Activated T-cell treated with anti-CD3 and anti-CD28 coated beads for 4 hours (primary cell): ENCODE measurements at places on chromosomes 1 and 21.

- no peak for DNase-seq
These were observed 148.6 kb downstream of the NCAM2 start for GRCh38 chr21:21146587-21147373.

DNA sequence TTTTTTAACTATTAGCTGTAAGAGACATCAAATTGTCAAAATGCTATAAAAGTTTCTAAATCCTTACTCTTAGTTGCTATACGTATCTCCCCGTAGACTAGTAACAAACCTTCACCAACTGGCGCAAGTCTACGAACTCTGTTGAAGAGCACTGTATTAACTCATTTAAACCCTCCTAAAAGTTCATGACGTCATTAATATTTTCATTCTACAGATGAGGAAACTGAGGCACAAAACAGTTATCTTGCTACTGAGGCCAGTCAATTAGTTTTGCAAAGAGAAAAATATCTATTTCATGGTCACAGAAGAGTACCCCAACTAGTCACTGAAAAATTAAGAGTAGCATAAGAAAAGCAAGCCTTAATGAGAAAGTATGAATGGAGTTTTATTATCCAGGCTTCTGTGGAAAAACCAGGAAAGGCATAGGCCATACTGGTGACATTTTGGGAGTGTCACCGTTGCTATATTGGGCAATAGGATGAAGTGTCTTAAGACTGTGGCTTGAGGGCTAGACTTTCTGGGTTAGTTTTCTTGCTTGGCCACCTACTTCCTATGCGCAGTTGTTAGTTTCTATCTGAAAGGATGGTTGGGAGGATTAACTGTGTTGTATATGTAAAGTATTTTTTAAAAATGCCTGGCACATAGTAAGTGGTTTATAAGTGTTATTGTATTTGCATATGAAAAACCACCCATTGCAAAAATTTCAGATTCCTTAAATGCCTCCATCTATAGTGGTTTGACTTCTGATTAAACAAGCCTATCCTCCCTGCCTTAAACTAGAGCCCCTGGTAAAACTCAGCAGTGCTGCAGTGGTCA is 52.4 kb upstream of the SYT14 start:
- no peak for DNase-seq

DNA sequence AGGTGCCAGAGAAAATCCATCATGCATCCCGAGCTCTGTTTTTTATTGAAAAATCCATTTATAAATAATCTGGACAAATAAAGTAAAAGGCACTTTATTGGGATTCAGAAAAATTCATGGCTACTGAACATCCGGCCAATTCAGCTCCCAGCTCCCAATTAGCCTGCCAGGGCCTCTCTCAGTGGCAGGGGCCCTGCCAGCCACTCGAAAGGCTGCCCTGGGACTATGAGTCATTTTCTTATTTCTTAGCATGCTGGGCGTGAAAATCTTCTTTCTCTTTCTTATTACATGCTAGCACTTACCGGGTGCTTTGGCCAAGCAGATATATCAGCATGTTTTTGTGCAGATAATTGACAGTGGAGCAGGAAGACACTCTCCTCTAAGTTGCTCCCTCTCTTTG is 283.3 kb downstream of the CAMTA1 start:
- no peak for DNase-seq

- DNase-seq = no peak
These were observed 51.6 kb downstream of the SLC30A10 start for GRCh38 chr1:219876798-219877209.

- DNase-seq = no peak
These were observed 313.1 kb upstream of the DAB1 start for GRCh38 chr1:57736940-57737339.

- no peak for DNase-seq
These were observed 47.5 kb downstream of the MRPL39 start for GRCh38 chr21:25559746-25560145.

DNA sequence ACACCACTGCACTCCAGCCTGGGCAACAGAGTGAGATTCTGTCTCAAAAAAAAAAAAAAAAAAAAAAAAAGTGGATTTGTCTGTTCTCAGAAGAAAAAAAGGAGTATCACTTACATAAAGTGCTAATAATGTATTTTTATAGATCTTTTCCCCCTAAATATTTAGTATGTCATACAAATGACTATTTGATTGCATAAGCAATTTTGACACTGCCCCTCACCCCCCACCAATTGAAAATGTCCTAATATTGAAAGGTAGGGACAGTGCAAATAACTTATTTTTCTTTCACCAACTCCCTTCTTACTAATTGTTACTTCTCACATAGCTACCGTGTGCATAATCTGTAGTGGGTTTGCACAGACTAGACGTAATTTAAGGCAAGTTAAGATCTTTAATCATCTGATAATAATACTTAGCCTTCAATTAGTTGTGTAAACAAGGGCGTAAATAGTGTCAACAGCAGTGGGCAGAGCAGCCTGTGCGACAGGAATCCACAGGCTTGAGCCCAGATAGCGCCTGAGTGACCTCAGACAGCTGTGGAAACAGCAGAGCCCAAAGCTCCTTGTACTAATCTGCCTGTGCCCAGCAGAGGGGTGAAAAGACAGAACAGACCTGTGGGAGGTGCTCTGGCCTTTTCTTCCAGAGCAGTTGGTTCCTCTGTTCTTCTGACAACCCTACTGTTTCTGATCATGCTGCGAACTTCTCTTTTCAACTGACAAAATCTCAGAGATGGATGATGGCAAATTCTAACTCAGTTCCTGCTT is 4.5 kb upstream of the IER5 start:
- no peak for DNase-seq

DNA sequence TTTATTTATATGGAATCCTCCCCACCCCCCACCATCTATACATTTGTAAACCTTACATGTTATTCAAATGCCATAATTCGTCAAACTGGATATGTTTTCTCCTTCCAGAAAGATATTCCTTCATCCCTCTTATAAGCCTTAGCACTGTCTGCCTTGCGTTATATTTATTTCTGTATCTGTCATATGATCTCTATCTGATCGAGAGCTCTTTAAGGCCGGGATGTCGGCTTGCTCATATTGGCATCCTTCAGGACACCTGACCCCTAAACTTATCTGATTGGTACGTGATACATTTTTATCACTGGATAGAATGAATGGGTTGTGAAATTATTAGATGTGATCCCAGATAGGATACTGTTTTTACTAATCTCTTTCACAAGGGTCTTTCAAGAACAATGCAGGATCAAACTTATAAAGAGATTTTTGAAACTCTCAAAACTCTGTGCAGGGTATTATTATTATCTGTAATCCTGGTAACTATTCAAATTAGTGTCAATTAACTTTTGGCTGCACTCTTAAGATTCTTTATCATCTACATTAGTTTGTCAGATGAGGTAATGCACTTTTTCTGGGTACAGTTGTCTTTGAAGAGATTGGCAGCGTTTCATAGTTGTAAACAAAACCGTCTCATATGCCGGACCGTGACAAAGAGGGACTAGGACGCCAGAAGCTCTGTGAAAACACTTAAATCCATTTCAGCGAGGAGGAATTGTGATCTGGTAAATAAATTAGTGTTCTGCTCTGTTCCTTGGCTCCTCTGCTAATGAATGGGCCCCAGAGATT is 152.0 kb downstream of the KIF26B start:
- no peak for DNase-seq

- no peak for DNase-seq
These were observed 41.3 kb upstream of the CR2 start for GRCh38 chr1:207412845-207413244.

GRCh38 chr1:63200676-63201075 is 121.7 kb upstream of the FOXD3 start:
- no peak for DNase-seq

DNA sequence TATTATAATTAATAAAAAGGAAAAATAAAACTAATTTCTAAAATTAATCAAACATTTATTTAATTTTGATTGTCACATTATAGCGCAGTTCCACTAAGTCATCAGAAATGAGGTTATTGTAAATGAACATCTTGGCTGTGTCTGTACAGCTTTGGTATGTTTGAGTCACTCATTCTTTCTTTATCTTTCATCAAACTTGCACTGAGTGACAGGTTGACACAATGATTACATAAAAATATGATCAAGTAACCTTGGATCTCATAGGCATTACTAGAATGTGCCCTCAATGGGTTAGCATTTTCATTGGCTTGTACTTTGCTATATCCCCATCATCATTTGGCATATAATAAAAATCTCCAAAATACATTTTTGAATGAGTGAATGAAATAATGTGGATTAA is 1353.2 kb upstream of the ADGRL2 start:
- DNase-seq = no peak

DNA sequence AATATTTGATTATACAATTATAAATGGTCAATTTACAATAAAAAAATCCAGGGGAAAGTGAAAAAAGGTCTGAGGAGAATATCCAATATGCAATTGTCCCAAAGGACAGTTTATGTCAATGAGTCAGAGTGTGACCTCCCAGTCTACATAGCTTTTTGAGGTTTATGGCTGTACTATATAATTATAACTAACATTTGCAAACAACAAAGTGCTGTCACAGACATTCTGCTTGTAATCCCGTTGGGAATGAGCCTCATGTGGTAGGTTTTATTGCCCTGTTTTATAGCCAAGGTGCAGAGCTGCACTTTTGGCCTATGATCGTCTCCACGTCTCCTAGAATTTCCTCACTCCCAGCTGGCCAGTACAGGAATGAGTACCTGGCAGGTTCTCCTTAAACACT is 103.8 kb downstream of the ADSS2 start:
- DNase-seq = no peak

DNA sequence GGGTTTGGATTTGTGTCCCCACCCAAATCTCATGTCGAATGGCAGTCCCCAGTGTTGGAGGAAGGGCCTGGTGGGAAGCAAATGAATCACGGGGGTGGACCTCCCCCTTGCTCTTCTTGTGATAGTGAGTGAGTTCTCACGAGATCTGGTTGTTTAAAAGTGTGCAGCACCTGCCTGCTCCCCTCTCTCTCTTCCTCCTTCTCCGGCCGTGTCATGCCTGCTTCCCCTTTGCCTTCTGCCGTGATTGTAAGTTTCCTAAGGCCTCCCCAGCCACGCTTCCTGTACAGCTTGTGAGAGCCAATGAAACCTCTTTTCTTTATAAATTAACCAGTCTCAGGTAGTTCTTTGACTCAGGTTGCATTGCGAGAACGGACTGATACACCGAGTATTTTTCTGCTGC is 15.9 kb downstream of the CLDN14 start:
- DNase-seq = no peak

GRCh38 chr1:63937461-63938022 is 163.7 kb downstream of the ROR1 start:
- DNase-seq = no peak

- DNase-seq = no peak
These were observed 66.3 kb downstream of the MAP3K7CL start for GRCh38 chr21:29196670-29197191.

- no peak for DNase-seq
These were observed 267.9 kb upstream of the DPYD start for GRCh38 chr1:98188774-98189173.

- DNase-seq = no peak
These were observed 19.6 kb downstream of the CDKN2C start for GRCh38 chr1:50989694-50990093.

DNA sequence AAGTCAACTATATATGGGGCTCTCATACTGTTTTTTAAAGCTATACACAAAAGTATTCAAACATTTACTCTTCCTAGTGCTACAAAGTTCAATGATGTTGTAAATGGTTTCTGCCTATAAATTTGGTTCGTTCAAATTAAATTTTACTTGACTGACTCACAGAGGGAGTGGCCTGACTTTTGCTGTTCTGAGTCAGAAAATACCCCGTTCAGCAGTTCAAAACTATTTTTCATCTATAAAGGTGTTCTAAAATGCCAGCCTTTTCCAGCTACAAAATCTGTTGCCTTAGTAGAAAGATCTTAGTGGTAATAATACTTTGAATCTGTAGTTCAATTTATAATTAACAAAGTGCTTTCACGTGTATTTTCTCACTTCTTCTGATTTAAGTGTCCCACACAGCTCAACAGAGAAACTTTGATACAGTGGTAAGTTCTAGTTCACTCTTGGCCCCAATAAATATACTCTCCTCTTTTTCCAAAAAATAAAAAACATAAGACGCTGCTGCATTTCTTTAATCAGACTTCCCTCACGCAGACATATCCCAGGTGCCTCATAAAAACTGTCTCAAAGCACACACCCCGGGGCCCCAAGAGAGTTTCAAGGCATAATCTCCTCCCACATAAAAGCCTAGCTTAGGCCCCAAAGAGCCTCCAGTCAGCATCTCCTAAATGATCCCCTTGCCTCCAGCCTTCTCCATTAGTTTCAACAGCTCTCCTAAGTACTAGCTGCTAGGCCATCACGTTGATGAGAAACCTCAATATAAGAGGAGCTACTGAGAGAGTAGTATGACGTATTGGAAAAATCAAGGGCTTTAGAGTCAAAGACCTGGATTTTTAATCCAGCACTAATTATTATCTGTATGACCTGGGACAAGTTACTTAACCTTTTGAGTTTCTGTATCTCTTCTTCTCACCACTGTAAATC is 3.2 kb downstream of the PTP4A2 start:
- no peak for DNase-seq

GRCh38 chr1:204077979-204078696 is 5.2 kb downstream of the SOX13 start:
- DNase-seq = no peak

DNA sequence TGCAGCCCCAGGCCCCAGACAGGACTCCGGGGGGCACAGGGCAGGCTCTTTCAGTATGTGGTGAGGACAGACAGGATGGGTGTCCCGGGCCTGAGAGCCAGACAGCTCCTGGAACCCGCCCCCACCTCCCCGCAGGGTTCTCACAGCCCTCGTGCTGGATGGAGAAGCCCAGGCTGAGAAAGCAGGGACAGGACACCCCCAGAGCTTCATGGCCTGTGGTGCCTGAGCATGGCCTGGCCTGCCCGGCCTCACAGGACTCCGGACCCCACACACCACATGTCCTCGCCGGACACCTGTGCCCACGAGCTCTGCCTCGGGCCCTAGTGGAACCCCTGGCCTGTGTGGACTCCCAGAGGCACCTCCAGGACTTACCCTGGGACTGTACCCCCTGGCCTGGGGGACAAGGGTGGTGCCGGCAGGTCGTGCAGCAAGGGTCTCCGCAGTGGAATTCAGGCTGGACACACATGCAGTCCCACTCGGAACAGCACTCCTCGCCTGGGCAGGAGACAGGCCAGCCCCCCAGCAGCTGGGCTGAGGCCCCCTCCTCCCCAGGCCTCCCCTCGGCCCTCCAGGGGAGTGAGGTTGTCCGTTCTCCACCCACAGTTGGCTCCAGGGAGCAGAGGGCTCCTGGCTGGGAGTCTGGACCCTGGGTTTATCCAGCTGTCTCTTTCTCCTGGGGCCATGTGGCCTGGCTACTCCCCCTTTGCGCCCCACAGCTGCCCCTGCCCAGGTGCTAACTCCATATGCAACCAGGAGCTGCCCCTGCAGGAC is 1.2 kb downstream of the TNFRSF18 start:
- no peak for DNase-seq

- DNase-seq = peak; percentile 33
These were observed 19.1 kb downstream of the OPTC start for GRCh38 chr1:203512848-203513584.
